Motor neuron (in vitro differentiated cells): ENCODE measurements at places on chromosomes 1 and 21.

- no peak for ATAC-seq
Measured at GRCh38 chr1:153976819-153977249, 640 bp downstream of the JTB start.

DNA sequence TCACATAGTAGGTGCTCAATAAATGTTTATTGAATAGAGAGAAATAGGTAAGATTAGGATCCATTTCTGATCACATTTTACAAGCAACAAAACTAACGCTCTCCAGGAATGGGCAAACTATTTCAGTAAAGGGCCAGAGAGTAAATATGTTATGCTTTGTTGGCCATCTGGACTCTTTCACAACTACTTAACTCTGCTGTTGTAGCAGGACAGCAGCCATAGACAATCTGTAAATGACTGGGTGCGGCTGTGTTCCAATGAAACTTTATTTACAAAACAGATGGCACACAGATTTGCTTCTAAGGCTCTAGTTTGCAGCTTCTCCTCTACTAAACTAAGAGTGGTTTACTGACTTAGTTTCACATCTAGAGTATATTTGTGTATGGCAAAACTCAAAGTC, 83.0 kb upstream of the BACH1 start:
- no peak for ATAC-seq

- no peak for ATAC-seq
Measured at GRCh38 chr1:201264554-201264953, 18.8 kb upstream of the PKP1 start.

- ATAC-seq, result no peak
Measured at GRCh38 chr1:31695327-31695726, 8.5 kb downstream of the COL16A1 start.

DNA sequence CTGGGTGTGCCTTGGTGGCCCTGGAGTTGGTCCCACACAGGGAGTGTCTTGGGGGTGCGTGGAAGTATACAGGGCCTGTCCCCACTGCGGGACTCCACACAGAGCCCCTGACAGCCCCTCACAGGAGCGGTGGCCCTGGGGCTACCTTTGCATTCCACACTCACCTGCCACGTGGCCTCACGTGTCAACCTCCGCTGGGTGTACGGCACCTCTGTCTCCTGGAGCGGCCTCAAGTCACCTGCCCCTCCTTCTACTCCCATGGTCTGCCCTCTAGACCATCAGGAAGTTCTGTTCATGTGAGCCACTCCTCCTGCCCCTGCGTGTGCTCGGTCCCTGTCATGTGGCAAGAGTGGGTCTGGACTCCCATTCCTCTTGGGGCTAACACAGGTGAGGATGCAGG, 58.6 kb downstream of the FAAP20 start:
- ATAC-seq, result no peak

GRCh38 chr21:20083336-20083735, 914.9 kb upstream of the NCAM2 start:
- no peak for ATAC-seq

DNA sequence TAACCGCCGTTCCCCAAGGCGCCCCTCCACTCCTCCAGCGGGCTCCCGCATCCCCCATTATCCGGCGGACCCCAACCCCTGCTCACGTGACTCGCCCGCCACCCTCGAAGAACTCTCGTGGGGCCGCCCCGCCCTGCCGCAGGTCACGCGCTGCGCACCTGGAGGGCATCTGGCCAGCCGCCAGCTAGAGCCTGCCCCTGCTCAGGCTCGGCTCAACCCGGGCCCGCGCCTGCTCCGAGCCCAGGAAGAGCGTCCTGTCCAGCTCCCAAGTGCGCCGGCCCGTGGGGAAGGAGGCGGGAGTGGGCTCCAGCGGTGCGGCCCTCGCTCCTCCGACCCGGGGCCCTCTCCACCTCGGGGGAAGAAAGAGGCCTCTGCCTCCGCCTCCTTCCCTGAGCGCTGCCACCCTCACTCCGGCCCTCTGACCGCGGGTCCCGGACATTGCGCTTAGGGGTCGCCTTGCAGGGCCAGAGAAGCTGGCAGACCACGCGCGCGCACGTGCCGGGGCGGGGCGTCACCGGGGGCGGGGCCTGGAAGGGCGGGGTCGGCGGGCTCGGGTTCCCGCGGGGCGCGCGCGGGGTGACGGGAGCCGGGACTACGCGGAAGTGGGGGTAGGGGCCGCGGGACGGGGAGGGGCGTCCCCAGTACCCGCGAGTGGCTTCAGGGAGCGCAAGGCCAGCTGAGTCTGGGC, 28.4 kb downstream of the HMGN2 start:
- peak; percentile 75 for ATAC-seq

GRCh38 chr1:175538442-175538841, 205.0 kb downstream of the TNR start:
- no peak for ATAC-seq

DNA sequence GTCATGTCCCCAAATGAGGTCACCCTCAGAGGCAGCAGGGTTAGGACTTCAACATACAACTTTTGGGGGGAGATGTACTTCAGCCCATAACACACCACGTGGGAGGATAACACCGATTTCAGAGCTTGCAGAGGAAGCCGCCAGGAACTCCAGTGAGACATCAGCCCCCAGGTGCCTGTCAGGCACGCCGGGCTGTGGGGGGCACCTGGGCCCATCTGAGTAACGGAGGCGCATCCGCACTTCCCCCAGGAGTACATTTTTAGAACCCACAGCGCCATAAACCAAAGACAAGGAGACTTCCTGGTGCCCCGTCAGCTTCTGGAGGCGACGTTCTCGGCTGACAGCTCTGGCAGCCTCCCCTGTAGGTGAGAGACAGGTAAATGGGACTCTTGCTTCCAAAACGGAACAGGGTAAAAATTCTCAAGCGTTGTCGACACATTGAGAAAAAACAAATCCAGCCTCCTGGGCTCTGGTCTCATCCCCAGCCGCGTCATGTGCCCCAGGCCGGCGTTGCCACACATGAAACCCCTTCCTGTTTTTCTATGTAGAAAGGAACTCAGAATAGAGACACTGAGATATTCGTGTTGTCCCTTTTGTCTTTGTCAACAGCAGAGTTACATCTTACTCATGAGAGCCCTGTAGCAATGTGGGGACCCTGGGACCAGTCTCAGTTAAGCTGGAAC, 93.3 kb downstream of the PDE9A start:
- no peak for ATAC-seq

DNA sequence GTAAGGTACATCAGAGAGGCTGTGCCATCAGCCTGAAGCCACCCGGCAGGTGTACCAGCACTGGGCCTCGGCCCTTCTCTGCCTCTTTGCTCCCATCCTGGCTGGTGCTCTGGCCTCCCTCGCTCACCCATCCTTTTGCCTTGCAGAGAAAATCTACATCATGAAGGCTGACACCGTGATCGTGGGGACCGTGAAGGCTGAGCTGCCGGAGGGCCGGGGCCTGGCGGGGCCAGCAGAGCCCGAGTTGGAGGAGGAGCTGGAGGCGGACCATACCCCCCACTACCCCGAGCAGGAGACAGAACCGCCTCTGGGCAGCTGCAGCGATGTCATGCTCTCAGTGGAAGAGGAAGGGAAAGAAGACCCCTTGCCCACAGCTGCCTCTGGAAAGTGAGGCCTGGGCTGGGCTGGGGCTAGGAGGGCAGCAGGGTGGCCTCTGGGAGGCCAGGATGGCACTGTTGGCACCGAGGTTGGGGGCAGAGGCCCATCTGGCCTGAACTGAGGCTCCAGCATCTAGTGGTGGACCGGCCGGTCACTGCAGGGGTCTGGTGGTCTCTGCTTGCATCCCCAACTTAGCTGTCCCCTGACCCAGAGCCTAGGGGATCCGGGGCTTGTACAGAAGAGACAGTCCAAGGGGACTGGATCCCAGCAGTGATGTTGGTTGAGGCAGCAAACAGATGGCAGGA, 24.5 kb upstream of the TNFRSF1B start:
- ATAC-seq, result peak; percentile 95

DNA sequence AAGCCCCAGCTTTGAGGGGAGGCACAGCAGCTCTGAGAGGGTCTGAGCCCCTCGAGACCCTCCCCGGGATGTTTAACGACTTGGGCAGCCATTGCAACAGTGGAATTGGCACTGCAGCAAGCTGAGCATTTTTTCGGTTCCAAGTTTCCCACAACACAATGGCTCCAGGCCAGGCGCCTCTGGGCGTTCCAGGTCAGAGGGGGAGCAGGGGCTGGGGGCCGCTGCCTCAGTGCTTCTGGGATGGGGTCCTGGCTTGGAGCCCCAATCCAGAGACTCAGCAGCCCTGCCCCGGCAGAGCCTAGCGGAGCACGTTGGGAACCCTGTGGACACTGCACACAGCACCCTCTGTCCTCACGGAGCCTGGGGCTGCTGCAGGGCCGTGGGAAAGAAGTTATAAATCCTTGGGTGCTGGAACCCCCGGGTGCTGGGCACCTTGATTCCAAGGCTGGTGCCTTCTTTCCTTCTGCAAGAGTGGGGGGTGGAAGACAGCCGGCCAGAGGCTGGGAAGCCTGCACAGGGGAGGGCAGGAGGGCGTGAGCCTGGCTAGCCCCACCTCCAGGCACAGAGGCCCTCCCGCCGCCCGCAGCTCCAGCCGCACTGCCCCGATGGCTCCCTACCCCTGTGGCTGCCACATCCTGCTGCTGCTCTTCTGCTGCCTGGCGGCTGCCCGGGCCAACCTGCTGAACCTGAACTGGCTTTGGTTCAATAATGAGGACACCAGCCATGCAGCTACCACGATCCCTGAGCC, 50.1 kb downstream of the COL18A1 start:
- peak; percentile 91 for ATAC-seq

DNA sequence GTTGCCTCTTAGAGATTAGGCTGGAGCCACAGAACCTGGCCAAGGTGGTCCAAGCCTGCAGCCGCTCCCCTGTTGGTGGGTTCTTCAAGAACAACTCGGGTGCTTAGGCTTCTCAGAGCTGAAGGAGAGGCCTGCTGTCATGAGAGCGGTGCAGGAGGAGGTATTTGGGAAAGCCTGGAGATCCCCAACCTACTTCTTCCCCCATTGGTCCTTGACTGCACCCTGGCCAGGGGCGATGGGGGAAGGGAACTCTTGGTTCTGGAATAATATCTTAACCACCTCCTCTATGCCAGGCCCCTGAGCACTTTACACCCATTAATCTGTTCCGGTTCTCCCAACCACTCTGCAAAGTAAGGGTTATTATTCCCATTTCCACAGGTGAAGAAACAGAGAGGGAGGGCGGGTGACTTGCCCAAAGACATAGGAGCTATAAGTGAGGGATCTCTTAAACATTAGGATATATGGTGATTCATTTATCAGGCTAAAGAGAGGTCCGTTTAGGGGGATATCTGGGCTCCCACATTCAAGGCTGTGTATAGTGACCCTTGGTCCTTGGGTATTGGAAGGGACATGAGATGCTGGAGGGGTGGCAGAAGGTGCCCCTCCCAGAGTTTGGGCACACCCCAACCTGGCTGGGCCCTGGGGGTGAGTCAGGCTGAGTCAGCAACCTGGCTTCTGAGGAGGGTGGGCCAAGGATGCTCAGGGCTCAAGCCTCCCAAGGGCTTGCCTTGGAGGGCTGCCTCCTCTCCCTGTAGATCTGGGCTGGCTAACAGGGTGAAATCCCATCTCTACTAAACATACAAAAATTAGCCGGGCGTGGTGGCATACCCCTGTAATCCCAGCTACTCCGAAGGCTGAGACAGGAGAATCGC, 5.2 kb downstream of the TRNP1 start:
- no peak for ATAC-seq

GRCh38 chr21:44712203-44713028, 1.0 kb upstream of the TSPEAR start:
- no peak for ATAC-seq

GRCh38 chr1:234825498-234826165, 215.7 kb upstream of the IRF2BP2 start:
- no peak for ATAC-seq

GRCh38 chr1:183152180-183152579, 33.9 kb upstream of the LAMC2 start:
- no peak for ATAC-seq

DNA sequence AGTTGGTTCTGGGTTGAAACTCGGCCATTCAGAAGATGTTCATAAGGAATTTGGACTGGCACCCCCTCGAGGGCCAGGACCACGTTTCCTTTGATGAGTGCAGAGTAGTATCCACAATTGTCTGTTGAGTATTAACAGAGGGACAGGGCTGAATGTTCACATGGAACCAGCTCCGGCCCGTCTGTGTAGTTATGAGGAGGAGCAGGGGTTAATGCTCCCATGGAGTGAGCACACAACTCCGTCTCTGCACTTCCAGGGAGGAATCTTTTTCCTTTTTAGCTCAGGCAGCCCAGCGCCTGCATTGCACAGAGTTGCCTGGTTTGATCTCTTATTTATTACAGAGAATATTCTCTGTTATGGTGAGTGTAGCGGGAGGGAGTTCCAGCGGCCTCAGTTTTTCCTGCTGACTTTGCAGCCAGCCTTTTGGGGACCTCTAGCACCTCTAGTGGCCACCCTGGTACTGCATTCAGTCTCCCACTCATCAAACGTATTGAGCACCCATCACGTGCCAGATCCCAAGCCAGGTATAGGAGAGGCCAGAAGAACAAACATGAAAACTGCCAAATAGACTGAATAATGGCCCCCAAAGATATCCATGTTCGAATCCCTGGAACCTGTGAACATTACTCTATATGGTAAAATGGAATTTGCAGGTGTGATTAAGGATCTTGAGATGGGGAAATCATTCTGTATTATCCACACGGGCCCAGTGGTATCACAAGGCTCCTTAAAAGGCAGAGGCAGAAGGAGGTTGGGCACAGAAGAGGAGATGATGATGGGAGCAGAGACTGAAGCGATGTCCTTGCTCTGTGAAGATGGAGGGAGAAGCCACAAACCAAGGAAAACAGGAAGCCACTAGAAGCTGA, 167.7 kb upstream of the CSF3R start:
- ATAC-seq, result peak; percentile 82

GRCh38 chr21:27206368-27206982, 239.6 kb upstream of the ADAMTS5 start:
- ATAC-seq, result no peak

DNA sequence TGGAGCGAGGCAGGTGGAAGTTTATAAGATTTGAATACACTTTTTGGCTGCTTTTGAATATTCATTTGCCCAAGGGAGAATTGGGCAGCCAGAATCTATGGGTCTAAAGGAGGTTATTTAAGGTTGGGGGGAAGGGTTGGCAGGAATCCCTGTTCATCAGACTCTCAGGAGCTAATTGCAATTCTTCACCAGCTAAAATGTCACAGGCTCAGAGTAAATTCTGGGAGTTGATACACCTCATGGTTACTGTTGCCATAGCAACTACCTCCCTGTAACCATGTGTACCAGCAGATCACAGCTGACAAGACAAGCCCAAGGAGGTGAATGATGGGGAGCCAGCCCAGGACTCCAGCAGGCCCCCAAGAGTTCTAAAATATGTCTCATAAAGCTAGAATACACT, 75.5 kb downstream of the CAMK2N1 start:
- peak; percentile 76 for ATAC-seq

DNA sequence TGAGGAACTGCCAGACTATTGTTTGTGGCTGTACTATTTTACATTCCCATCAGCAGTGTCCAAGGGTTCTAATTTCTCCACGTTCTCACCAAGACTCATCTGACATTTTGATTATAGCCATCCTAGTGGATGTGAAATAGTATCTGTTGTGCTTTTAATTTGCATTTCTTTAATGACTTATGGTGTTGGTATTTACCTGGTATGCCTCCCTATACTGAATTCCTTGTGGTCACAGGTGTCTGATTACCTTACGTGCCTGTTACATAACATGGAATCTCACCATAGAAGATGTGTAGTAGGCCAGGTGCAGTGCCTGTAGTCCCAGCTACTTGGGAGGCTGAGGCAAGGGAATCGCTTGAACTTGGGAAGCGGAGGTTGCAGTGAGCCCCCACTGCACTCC, 13.5 kb downstream of the ZYG11A start:
- ATAC-seq, result no peak

- ATAC-seq, result peak; percentile 84
Measured at GRCh38 chr1:62307895-62308492, 11.2 kb downstream of the KANK4 start.

GRCh38 chr1:26127235-26128163, 15.9 kb downstream of the PDIK1L start:
- no peak for ATAC-seq
